Activated CD8-positive, alpha-beta memory T cell treated with anti-CD3 and anti-CD28 coated beads for 1 hour (primary cell): ENCODE measurements at places on chromosomes 1 and 21.

- DNase-seq: no peak
Observed at GRCh38 chr1:48898894-48899293, 122.2 kb upstream of the BEND5 start.

DNA sequence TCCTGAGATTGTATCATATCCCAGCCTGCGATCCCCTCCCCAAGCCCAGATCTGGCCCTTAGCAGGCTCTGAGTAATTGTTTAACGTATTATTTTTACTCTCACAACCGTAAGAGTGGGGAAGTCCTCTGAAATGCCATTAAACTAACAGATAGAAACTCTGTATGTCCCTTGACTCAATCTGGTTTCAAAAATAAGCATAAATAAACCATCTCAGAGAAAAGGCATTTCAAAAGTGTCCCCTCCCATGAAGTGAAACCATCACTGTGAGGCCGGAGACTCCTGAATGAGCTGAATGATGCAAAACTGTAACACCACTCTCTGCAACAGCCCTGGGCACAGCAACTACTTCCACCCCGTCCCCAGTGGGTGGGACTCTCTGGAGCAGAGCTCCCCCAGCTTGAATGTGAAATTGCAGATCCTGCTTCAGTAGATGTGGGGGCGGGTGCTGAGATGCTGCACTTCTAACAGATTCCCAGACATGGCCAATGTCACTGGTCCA, 104.1 kb downstream of the SYF2 start:
- DNase-seq: no peak

- no peak for DNase-seq
Observed at GRCh38 chr1:43930168-43930948, 3.2 kb upstream of the ARTN start.

GRCh38 chr1:113455374-113455773, 65.1 kb downstream of the MAGI3 start:
- no peak for DNase-seq

- no peak for DNase-seq
Observed at GRCh38 chr1:72481420-72481970, 199.2 kb upstream of the NEGR1 start.

DNA sequence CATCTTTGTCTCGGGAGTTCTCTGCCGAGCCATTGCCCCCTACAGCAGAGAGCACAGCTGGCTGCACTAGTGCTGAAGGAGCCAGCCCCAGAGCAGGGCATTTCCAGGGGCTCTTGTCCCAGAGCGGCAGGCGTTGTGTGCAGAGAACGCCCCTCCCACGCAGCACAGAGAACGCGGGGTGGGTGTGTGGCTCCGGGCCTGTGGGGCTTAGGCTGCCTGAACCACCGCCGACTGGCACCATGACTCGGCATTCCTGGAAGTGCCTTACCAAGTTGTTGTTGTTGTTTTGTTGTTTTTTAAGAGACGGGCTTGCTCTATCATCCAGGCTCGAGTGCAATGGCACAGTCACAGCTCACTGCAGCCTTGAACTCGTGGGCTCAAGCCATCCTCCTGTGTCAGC, 15.8 kb upstream of the DIP2A start:
- DNase-seq: no peak

GRCh38 chr21:34642211-34643075, 26.4 kb upstream of the CLIC6 start:
- DNase-seq: no peak

DNA sequence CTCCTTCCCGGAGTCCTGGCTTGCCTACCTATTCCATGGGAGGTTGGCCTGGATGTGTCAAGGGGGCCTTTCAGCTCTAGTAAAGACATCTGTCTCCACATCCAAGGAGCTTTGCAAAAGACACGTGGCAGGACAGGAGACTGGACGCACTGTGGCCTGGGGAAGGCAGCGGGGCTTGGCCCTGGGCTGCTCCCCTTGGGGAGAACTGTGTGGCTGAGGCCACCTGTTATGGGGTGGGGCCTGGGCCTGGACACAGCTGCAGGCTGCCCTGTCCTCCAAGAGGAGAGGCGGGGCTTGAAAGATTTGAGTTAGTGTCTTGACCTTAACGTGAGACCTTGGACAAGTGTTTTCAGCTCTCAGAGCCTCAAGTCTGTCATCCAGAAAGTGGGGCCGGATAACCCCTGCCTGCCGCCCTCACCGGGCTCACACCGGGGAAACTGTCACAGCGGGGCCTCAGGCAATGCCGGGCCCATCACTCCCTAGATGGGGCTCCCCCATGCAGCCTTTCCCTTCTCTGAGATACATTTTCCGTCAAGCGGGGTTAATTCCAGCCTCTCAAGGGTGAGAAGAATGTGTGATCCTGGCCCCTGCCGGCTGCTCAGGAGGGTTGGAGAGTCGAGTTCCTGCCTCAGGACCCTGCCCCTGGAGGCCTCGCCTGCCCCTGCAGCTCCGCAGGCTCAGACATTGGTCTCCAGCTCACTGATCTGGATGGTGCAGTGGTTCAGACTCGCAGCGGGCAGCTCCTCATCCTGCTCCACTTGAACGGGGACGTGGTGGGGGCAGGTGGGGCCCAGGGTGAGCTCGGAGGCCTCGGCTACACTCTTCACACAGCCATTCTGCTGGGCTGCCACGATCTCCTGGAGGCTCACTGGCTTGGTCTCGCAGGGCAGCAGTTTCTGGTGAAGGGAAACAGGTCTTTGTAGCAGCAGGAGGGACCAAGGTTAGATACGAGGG, 25.6 kb downstream of the PODN start:
- no peak for DNase-seq

DNA sequence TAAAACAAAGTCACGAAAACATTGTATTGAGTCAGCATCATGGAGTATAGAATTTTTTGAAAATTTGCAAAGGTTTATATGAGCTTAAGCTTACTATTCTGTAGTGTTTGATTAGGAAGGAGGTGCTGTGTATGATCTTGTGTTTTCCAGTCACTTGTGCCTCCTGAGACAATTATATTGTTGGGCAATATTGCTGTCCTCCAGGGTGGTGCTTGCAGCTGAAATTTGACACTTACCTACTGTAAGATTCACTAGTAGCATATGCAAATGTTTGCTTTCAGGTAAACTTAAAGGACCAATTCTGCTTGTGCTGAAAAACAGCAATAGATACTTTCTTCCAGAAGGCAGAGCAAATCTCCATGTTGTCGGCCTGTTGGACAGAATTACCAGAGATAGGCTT, 268.0 kb downstream of the TGFB2 start:
- no peak for DNase-seq

- no peak for DNase-seq
Observed at GRCh38 chr1:928825-929661, 5.3 kb downstream of the SAMD11 start.

- no peak for DNase-seq
Observed at GRCh38 chr21:25638660-25639550, at the start of gene JAM2. Gene JAM2 (plus strand): TSS chr21:25639258. CDS start chr21:25639822, 564 bp downstream.

GRCh38 chr1:246065592-246065991, 441.5 kb downstream of the SMYD3 start:
- DNase-seq: no peak
